Stimulated activated CD4-positive, alpha-beta T cell treated with anti-CD3 and anti-CD28 coated beads, Interleukin-1b, Interleukin-23, amount 100 ng/mL, for 24 hours (primary cell): ENCODE measurements at places on chromosomes 1 and 21.

DNA sequence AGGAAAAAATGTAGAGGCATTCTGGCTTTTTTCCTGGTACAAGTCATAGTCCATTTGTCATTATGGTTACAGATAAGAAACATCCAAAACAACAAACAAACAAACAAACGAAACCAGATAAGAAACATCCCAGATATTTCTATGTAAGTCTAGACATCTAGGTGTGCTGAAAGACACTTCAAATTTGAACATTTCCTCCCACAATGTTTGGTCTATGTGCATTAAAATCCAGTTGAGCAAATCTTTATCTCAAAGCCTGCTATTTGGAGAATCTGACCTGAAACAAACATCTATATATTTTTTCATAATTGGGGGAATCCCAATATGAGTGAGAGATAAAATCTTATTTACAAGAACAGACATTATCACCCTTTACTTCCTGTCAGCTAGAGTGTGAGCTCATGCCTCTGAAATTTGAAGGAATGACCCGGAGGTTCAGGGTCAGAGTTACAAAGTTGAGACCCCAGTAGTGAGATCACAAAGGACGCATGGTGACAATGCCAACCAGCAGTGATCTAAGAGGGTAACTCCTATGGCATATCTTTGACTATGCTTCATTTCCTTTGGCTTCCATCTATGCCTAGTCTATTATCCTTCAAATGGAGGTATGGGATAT, 182.9 kb upstream of the ATP1B1 start:
- no peak for DNase-seq

DNA sequence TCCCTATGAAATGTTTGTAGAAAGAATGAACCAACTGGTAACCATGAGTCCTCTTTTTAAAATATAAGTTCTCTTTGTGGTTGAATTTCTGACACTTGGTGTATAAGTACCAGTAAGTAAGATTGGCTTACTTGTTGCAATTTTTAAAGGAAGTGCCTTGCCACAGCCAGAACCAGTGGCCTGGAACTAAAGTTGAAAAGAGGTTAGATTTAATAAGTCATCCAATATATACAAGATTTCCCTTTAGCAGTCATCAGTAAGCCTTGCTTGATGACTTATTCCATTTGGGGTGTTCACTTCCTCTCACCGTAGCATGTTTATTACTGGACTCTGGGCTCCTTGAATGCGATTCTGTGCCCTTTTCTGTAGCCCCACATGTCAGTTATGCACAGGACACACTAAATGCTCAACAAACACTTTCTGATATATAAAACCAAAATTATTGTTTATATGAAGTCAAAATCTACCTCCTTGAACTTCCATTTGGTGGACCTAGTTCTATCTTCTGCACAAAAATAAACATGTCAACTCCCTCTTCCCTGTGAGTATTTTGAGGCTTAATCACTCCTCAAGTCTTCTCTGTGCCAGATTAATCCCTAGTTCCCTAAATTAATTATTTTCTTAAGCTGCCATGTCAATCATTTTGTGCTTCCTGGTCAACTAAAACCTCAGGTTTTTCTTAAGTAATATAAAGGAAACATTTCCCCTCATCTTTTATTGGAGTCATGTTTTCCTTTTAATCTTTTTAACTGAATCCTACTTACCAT, 218.1 kb downstream of the ST6GALNAC3 start:
- DNase-seq, result no peak

GRCh38 chr1:110205156-110205555, 5.0 kb upstream of the KCNC4 start:
- DNase-seq, result no peak

DNA sequence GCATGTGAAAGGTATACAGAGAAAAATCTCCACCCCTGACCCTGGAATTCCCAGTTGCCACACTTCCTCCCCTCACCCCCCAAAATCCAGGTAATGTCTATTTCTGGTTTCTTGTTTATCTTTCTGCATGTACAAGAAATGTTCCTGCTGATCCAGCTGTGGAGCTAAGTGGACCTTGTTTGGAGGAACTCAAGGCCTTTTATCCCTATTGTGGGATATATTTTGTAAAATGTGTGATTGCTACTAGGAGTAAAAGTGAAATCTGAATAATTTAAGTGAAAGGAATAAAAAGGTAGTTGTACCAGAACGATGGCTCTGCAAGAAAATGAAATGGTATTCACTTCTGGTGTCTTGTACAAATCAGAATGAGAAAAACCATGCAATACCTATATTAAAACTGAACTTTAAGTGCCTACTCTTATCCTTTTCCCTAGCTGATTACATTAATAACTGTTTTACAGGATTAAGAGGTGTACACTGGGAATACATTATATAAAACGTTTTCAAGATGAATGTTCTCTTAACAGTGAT, 3.0 kb downstream of the SPEN start:
- no peak for DNase-seq

- DNase-seq, result no peak
These were observed 296.2 kb downstream of the VAV3 start for GRCh38 chr1:107668762-107669161.

DNA sequence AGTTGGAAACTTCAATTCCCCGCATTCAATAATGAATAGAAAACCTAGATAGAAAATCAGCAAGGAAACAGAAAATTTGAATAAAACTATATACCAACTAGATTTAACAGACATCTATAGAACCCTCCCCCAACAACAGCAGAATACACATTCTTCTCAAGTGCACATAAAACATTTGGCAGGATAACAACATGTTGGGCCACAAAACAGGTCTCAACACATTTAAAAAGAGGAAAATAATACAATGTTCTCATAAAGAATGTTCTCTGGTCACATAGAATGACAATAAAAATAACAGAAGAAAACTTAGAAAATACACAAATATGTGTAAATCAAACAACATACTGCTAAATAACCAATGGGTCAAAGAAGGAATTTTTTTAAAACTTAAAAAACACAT, 24.9 kb downstream of the ITGB3BP start:
- DNase-seq, result no peak
